ENCODE measurements at places on chromosomes 3 and 15.

DNA sequence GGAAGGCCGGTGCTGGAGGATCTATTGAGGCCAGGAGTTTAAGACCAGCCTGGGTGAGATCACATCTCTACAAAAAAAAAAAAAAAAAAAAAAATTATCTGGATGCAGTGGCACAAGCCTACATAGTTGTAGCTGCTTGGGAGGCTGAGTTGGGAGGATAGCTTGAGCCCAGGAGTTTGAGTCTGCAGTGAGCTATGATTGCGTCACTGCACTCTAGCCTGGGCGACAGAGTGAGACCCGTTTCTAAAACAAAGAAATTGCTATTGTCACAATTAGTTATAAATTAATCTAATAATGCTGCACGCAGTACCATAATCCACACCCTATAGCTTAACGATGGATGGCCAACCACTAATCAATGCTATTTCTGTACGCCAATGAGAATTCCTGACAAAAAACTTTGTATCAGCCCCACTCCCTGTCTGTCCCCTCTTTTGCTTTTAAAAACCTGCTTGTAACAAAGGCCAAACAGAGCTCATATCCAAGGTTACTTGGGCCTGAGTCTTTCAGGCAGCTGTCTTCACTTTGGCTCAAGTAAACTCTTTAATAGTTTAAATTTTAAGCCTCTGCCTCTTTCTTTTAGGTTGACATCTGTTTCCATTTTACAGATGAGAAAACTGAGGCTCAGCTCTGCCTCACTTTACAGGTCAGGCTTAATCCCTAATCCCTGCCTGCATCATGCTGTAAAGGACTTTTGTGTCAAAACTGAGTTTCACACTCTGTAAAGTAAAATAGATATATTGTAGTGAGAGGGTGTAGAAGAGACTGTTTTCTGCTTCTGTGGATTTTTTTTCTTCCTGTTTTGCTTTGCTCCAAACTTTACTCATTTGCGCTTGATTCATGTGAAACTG is 10.9 kb downstream of the FLNB start:
- DNase-seq = no peak

GRCh38 chr3:116148881-116149851 is 296.1 kb downstream of the LSAMP start:
- DNase-seq = no peak

DNA sequence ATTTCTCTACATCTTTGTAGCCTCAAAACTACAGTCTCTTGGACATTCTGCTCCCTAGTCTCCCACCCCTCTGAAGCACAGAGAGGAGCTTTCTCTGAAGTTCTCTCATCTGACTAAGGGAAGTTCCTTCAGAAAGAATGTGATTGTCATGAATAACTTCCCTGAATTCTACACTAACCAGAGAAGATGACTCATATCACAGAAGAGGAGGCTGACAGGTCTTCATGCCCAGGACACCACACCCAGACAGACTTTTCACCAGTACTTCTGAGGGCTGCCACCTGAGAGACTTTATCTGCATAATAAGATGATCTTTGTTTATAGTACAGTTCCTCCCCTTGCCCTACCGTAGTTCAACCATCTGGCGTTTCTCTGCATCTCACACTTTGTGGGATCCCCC is 52.8 kb downstream of the CDIN1 start:
- no peak for DNase-seq

DNA sequence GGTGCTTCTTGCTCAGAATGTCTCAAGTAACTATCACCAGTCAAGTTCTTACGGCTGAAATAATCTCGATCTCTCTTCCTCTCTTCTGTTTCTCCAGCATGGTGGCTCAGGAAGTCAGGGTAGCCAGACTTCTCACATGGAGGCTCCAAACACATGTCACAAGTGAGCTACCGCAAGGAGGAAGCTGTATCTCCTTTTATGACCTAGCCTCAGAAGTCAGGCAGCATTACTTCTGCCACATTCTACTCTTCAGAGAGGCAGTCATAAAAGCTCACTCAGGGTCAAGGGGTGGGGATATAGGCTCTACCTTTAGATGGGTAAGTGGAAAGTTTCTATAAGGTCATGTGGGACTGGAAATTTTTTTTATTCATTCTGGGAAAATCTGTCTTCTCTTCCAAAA is 86.6 kb upstream of the NEO1 start:
- DNase-seq = no peak

GRCh38 chr3:188901671-188902287 is 270.0 kb upstream of the TPRG1 start:
- DNase-seq = no peak

DNA sequence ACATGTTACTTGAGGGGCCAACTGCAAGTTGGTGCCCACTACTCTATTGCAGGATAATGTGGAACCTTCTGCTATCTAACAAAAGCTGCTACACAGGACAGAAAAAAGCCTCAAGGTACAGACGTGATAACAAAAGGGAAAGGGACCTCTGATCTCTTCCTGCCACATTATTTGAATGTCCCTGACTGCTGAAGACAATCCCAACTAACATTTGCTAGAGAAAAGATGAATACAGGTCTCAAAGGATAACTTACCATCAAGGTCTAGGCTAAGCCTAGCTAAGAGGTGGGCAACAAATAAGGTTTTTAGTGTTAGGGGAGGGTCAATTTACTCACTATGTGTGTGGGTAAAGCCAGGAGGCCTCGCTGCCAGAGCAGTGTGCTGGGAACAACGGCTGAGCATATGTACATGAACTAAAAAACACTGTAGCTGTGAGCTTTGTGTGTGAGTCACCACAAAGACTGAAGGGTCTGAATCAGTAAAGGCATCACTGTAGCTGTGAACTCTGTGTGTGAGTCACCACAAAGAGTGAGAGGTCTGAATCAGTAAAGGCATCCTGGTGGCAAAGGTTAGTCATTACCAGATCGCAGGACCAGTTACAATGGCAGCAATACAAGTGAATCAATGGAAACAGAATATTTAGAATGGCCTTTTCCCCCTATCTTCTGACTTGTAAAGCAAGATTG is 111.7 kb downstream of the LMLN start:
- peak; percentile 59 for DNase-seq

DNA sequence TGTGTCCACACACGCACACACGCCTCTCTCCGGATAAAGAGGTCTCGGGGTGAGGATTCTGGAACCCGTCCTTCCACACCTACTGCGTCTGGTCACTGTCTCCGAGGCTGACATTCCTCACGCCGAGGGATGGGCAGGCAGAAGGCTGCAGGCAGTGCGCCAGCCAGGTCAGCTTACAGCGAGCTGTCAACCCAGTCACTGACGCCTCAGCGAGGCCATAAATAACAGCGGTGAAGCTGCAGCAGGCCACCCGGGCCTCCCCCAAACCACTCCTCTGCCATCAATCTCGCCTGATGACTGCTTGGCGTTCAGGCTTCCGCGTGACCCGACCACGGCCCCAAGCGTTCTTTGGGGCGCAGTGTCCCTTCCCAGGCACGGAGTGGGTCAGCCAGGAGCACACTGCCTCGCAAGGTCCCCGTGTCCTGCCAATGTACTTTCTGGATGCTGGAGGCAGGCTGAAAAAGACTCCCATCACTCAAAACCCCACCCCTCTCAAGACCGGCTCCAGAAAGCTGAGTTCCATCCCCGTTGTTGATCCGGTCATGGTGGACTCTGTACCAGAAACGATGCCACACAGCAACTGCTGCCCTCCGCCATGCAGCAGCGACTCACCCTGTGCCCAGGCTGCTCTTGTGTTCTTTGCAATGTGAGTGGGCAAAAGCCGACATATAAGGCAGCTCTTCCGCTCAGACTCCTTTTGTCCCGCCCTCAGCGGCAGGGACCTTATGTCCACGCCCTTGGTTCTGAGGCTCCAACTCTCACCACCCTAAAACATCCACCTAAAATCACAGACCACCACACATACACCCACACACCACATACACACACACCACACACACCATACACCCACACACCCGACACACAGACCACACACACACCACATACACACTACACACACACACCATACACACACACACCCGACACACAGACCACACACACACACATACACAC is 27.1 kb downstream of the CPN2 start:
- peak; percentile 21 for DNase-seq

DNA sequence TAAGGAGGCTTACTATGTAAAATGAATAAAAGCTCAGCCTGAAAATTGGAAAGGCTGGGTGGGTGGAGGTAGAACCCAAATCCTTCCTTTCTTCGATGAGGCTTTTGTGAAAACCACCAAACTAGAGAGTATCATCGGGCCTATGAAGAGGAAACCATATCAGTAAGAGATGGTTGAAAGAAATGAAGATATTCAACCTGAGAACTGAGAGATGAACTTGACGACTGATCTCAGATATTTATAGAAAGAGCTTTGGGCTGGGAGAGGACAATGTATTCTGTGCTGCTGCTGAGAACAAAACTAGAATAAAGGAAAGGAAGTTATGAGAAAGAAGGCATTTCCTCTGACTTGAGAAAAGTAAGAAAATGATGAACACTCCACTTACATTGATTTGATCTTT is 236.6 kb downstream of the KCNH8 start:
- no peak for DNase-seq

DNA sequence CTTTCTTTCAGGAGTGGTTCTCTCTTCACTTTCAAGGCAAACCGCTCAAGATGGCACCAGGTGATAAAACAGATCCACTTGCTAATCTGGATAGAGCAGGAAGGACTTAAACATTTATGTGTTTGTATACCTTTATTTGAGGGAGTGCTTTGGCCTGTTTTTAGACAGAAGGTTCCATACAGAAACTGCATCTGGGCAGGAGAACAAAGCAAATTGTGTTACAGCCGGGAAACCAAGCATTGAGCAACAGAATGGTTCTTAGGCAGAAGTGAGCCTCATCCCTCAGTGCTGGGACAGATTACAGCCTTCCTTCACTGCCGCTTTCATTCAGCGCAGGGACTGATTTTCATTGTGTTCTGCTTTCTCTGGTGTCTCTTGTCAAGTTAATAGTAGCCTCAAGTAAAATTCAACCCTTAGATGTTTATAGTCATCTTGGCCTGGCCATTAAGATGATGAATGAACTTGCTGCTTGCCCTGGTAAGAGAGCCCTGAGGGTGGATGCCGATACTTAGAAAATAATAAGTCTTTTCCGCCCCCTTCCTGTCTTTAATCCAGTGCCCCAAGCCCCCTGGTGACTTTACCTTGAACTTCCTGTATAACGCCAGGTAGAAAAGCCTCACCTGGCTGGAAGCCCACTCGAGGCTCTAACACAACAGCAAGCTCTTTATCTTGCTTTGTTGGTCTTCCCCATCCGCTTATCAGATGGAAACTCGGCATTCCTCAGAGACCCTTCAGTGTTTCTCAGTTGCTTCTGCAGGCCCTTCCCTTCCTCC is 168.0 kb upstream of the CTDSPL start:
- DNase-seq = no peak

- no peak for DNase-seq
These were observed 154.8 kb upstream of the LRIG1 start for GRCh38 chr3:66655671-66656070.

DNA sequence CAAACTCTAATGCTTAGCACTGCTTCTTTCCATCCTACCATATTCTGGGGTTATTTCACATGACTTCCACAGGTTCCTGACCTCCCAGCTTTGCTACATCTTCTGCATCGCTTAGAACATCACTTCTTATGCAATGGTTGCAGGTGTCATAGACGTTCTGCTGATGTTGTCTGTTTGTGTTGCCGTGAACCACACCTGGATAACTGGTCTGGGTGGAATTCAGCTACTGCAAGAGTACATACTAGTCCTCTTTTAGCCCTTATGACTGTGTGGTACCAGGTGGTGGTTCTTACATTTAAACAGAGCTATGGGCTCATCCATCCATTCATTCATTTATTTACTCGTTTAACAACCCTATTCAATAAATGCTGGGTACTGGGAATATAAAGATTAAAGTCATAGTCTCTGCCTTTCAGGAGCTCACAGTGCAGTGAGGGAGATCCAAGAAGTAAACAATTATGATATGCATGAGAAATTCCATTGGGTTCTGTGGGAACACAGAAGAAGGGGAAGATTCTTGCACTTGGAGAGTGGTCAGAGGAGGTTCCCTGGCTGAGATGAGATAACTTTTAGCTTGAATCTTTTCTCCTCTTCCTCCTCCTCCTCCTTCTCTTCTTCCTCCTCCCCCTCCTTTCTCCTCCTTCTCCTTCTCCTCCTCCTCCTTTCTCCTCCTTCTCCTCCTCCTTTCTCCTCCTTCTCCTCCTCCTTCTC is 30.8 kb downstream of the TMEM45A start:
- no peak for DNase-seq

DNA sequence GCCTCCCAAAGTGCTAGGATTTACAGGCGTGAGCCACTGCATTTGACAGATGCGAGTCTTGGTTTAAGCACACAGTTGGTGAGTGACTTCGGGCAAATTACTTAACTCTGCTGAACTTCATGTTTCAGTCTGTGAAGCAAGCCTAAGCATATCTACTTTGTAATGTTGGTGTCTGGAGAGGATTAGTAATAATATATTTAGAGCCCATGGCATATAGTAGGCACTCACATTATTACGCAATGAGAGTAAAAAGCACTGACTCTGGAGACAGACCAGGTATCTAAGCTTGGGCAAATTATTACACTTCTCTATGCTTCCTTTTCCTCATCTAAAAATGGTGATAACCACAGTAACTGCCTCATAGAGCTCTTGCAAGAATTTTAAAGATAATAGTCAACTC is 208.7 kb upstream of the P2RY1 start:
- no peak for DNase-seq

GRCh38 chr3:35932995-35933394 is 293.7 kb downstream of the ARPP21 start:
- no peak for DNase-seq

DNA sequence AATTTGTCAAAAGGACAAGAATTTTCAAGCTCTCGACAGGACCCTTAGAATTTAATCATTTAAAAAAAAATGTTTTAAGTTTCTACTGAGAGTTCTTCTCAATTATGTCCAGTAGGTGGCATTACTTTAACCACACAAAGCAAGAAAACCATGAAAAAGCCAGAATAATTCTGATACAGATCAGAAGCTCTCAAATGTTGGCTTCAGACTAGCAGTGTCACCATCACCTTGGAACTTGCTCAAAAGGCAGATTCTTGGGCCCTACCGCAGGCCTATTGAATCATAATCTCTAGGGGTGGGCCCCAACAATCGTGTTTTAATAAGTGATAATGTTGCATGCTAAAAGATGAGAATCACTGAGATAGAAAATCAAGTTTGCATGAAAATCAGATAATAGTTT is 99.5 kb upstream of the KCNMB2 start:
- no peak for DNase-seq

DNA sequence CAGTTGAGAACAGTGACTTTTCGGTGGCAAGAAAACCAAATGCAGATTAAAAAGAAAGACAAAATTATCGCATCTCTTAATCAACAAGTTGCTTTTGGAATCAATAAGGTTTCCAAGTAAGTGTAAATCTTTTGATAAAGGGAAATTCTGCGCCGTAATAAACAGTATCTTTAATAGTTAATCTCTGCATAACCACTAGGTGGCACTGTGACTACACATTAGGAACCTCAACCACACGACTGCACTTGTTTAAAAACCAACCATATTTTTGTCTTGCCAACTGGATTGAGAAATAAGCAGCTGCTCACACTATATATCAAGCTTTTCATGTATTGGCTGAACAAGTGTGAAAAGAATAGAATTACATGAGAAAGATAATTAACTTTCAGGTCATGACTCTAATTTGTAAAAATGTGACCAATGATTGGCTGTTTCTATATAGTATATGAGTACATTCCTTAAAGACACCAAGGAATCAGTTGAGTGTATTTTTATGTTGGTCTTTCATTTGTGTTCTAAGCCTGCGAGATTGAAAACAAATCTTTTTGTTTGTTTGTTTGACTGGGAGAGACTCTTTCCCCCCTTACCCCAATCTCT is 72.7 kb downstream of the DZIP3 start:
- DNase-seq = peak; percentile 35

All from activated CD4-positive, alpha-beta T cell treated with anti-CD3 and anti-CD28 coated beads for 4 hours (primary cell).